ENCODE measurements at places on chromosomes 5 and 9.
A peak's percentile ranks its signal among the peaks of the same experiment; 100 is the strongest.

GRCh38 chr9:35935755-35936509 lies 22.0 kb downstream of the OR2S2 start:
- DNase-seq: no peak

- DNase-seq: no peak
Measured at GRCh38 chr9:121656941-121657470, 5.6 kb downstream of the DAB2IP start.

- DNase-seq: no peak
Measured at GRCh38 chr5:43369651-43370050, 42.5 kb downstream of the CCL28 start.

DNA sequence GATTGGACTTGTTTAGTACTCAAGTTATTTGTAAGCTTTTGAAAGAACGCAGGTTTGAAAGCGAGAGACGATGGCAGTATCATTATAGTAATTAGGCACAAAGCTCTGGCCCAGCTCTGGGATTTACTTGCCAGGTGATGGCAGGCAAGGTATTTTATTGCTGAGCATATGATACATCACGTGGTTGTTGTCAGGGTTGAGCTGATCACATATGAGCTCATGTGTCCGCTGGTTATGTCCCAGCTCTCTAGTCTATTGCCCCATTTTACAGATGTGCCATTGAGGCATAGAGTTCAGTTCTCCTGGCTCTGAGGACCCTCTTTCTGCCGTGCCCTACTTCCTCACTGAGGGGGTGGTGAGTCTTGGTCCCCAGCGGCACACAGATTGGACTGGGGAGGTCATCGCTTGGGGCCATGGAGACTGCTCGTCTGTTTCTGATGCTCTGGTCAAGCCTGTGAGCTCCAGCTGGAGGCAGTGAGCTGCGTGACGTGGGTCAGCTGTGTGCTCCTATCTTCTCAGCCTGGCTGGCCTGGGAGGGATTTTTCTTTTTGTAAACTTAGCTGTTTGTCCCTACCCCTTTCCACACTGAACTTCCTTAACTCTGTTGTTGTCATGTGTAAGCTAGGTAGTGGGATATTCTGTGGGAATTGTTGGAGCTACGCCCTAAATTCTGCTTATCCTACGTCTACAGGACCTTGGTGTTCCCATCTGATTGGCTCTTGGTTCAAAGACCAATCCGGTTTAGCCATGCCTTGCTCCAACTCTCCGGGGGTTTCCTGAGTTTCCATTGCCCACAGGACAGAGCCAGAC lies 2.2 kb downstream of the NXNL2 start:
- no peak for DNase-seq

DNA sequence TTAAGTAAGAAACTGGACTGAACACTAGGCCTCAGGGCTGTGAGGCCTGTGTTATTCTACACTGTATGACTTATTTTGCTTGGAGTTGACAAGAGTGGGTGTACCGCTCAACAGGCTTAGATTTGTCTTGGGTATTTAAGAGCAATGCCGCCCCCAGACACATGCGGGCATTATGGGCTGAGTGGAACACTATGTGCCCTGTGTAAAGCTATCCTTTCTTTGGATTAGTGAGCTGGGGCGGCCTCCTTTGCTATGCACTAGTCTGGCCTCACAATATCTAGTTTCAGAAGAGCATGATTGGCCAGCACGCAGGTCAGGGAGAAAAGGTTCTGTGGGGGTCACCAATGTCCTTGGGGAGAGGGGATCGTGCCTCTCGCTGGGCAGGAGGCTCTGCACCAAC lies 206.3 kb upstream of the GDNF start:
- DNase-seq: no peak

DNA sequence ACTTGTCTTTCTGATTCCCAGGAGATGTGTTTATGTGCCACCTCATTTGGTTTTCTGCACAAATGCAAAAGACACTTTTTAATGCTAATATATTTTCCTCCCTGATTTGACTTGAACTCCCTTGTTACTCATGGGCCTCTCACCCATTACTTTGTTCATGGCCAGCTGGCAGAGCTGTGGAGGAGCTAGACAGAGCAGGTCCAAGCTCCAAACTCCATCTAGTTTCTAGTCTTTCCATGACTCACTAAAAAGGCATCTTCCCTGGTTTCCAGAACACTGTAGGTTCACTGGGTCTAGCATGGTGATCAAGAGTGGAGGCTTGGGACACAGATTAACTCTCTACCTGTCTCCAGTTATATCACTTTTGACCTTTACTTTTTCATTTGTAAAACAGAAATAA lies 161.0 kb upstream of the SLC28A3 start:
- DNase-seq: no peak

DNA sequence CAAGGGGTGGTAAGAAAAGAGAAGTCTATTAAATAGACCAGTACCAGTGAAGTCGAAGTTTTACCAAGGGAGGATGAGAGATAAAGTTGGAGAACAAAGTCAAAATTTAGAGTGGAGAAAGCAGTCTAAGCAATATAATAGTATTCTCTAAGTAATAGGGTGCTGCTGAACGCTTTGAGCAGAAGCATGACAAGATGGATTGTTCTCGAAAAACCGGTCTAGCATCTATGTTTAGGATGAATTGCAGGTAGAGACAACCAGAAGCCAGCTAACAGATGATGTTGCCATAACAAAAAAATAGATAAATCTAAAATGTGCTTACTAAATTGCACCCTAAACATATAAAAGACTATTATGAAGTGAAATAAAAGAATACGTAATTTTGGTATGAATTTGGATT lies 237.0 kb downstream of the PRELID2 start:
- no peak for DNase-seq

DNA sequence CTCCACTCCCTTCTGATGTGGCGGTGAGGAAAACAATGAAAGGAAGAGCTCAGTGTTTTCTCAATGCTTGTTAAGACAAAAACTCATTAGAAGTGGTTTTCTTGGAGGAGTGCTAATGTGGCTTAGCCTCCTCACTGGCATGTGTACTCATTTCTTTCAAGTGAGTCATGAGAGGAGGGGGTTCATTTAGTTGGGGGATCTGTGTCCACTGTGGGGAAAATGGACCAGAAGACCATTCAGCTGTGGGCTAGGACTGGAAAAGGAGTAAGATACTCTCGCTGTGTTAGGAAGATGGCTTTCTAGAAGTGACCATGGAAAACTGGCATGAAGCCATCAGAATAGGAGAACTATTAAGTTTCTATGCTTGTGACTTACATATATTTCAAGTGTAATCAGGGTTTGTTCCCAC lies 23.5 kb downstream of the KLF9 start:
- DNase-seq: no peak

DNA sequence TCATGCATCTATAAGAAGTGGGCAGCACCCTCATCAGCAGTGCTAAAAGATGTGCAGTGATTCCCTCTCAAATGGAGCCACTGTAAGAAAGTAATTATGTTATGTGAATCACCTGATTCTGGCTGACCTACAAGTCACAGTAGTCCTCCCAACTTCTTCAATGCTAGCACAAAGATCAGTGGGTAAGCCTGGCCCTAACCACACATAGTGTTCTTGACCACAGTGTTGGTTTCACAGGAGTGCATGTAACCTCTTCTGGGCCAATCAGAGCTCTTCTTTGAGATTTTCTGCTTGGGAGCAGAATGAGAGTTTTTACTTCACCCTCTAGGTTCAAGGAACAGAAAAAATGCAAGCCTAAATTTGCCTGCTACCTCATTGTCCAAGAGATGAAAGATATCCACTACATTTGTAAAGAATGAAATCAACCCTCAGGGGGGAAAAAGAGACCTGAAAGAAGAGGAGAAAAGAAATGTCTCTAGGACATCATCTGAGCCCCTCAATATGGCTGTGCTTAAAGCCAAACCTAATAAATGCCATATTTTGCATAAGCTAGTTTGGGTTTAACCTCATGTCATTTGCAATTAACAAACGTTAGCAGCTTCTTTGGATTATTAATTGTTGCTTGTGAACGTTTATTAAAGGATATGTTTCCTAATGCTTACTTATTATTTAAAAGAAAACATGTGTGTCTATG lies 65.3 kb upstream of the ADRB2 start:
- DNase-seq: no peak

- no peak for DNase-seq
Measured at GRCh38 chr5:16852251-16853005, 83.7 kb downstream of the MYO10 start.

DNA sequence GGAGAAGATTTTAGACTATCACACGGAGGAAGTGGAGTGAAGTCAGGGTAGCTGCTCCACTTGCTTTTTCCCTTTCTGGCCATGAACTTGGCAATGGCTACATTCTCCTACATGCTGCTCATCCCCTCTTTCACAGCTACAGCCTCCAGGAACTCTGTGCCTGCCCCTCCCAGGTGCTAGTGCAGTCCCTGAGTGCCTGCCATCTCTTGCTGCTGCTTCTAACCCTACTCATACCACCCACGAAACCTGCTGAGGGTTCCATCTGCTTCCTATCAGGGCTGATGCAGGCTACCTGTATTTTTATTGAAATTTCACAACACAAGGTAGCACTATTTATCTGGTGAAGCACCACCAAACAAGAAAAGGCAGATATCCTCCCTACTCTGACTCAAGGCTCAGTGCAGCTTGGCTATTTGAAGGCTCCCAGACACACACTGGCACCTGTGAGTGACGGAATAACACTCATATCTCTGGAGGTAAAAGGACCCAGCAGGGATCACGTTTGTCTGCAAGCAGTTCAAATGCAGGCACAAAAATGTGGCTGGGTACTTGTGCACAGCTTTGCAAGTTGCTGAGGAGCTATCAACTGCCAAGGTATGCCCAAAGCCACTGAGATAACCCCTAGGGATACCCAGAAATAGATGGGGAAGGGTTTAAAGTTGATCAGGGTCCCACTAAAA lies 51.6 kb downstream of the MARCHF11 start:
- no peak for DNase-seq

DNA sequence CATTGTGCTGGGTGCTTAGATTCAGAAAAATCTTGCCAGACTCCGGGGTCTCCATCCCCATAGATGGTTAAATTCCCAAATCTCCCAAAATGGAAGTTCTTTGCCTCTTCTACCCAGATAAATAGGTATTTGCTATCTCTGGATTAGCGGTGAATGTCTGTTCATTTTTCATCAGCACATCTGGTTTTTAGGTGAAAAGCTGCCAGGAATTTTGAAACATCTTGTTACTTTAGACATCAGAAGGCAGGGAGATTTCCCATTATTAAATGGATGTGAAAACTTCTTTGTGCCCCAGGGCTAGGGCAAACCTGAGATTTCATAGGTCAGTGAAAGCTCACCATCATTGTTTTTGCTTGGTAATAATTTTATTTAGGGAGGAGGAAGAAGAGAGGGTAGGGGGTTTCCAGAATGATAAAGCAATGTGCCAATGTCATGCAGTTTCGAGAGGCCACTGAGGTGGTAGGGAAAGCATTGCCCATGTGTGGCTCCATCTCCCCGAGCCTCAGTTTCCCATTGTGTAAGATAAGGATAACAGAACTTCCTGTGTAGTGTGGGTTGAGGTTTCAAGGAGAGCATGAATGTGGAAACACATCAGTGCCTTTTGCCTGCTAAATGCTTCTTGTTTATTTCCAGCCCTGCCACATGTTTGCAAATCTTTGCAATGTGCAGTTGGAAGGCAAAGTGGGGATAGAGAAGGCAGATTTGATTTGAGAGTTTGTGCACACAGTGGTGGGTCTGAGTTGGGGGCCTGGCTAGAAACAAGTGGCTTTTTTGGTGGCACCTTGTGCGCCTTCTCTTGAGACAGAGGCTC lies 147.2 kb upstream of the KLF4 start:
- DNase-seq: no peak

DNA sequence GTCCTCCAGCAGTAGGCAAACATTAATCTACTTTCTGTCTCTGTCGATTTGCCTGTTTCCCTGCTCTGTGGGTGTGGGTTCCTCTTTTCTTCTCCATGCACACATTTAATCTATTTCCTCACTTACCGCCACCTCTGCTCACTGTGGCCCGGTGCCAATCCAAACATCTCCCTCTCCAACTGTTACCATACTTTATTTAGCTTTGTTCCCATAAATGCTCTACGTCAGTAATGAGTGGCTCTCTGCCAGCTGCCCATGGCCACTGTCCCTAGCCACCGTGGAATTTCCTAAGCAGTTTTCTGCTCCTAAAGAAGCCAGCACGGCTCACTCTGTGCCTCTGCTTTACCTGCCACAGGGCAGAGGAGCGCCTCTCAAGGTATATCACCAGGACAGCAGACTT lies 19.5 kb upstream of the GOLPH3 start:
- no peak for DNase-seq

GRCh38 chr5:136769900-136770684 lies 404.7 kb upstream of the TRPC7 start:
- DNase-seq: peak; percentile 7

- DNase-seq: no peak
Measured at GRCh38 chr5:71586052-71586940, 844 bp upstream of the MCCC2 start.

DNA sequence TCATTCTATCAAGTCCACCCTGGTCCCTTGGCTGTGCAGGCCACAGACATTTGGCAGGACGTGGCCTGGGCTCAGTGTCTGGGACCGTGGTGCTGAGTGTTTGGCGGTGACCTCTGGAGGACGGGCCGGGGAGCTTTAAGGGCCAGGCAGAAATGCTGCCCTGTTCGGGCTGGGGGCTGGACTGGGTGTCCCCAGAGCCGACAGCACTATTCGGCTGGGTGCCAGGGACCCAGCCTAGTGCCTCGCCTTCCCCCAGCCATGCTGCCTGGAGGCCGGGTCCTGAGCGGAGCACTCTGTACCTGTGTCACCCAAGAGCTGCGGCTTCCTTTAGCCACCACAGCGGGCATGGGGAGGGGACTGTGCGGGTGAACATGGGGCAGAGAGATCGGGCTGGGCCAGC lies 40.4 kb downstream of the COL5A1 start:
- DNase-seq: no peak

- DNase-seq: no peak
Measured at GRCh38 chr5:174556756-174557155, 167.6 kb upstream of the MSX2 start.

GRCh38 chr9:116437411-116438370 lies 249.4 kb upstream of the TRIM32 start:
- no peak for DNase-seq

GRCh38 chr5:56681346-56681745 lies 134.0 kb upstream of the MAP3K1 start:
- no peak for DNase-seq

DNA sequence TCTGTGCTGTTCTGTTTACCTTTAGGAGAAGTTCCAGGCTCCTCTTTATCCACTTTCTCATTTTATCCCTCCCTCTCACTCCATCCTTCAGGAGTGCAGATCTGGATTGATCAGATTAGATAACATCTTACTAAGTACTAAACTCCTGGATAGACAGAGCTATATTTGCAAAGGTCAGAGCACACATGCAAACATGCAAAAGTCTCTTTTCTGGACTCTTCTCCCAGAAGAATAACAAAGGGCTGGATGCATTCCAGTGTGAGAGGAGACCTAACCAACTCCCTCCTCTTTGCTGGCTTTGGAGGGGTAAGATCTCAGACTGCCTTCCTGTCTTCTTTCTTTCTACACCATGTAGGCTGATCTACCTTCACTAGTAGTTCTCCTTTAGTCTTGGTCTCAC lies 21.4 kb downstream of the GARNL3 start:
- DNase-seq: no peak

DNA sequence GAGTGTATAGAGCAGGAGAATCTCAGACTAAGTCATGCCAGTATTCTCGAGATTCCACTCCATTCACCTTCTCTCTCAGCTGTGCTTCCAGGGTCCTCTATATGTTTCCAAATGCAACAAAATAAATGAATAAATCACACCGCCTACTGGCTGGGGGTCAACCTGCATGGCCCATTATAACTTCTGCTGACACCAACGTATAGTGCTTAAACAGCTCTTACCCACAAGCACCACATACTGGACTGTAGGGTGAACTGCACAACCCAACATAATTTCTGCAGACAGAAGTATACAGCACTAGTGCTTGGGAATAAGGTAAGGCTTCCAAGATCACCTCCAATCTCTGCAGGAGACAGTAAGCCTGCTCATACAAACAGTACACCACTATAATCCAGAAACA lies 33.1 kb upstream of the HTR4 start:
- no peak for DNase-seq

- DNase-seq: no peak
Measured at GRCh38 chr5:133434336-133434735, 178.0 kb downstream of the FSTL4 start.

Measured in T-helper 22 cell (primary cell).